A549 treated with DMSO at 1 μM for 4 hours (cell line): ENCODE measurements at places on chromosomes 4 and X. TPM values are rescaled to one million over a fixed set of nuclear protein-coding genes. Genes with fewer than 3 reads are reported as not detected.

The GATA1 gene
- total RNA-seq, result not detected in 5 replicates

The NDNF gene
- total RNA-seq, result not detected in 5 replicates

The SPANXA2 gene
- 0.17 to 0.27 TPM (median 0.26 TPM) in 3 of 5 replicates, not detected in the others for total RNA-seq

The SERTM2 gene
- not detected in 5 replicates for total RNA-seq

The INTU gene
- 1.1 to 1.7 TPM (median 1.3 TPM) in 5 replicates for total RNA-seq

The ASB12 gene
- 0.07 to 0.08 TPM in 2 of 5 replicates, not detected in the others for total RNA-seq

The AREG gene
- total RNA-seq, result 69.6 to 88.2 TPM (median 81.0 TPM) in 5 replicates

The CAPN6 gene
- not detected in 5 replicates for total RNA-seq

The NAA15 gene
- total RNA-seq, result 26.1 to 38.4 TPM (median 32.1 TPM) in 5 replicates

The MAGEC3 gene
- not detected in 5 replicates for total RNA-seq

The MGST2 gene
- total RNA-seq, result 48.3 to 52.8 TPM (median 49.2 TPM) in 5 replicates

The UGT2B17 gene
- not detected in 5 replicates for total RNA-seq

The CASP6 gene
- total RNA-seq, result 13.6 to 17.1 TPM (median 14.7 TPM) in 5 replicates

The FAM9A gene
- total RNA-seq, result not detected in 5 replicates

The MMGT1 gene
- total RNA-seq, result 16.1 to 20.1 TPM (median 19.0 TPM) in 5 replicates

The HELT gene
- not detected in 5 replicates for total RNA-seq

The HSFX2 gene
- 0.13 TPM in 1 of 5 replicates, not detected in the others for total RNA-seq

The CFP gene
- 0.25 to 0.65 TPM (median 0.53 TPM) in 5 replicates for total RNA-seq

The BANK1 gene
- 0.81 to 1.1 TPM (median 0.89 TPM) in 5 replicates for total RNA-seq

The PFKFB1 gene
- total RNA-seq, result 0.06 to 0.11 TPM (median 0.09 TPM) in 3 of 5 replicates, not detected in the others

The TRMT44 gene
- total RNA-seq, result 5.2 to 6.8 TPM (median 6.2 TPM) in 5 replicates

The PCDH18 gene
- not detected in 5 replicates for total RNA-seq
